ENCODE measurements at places on chromosomes 6 and 20.

DNA sequence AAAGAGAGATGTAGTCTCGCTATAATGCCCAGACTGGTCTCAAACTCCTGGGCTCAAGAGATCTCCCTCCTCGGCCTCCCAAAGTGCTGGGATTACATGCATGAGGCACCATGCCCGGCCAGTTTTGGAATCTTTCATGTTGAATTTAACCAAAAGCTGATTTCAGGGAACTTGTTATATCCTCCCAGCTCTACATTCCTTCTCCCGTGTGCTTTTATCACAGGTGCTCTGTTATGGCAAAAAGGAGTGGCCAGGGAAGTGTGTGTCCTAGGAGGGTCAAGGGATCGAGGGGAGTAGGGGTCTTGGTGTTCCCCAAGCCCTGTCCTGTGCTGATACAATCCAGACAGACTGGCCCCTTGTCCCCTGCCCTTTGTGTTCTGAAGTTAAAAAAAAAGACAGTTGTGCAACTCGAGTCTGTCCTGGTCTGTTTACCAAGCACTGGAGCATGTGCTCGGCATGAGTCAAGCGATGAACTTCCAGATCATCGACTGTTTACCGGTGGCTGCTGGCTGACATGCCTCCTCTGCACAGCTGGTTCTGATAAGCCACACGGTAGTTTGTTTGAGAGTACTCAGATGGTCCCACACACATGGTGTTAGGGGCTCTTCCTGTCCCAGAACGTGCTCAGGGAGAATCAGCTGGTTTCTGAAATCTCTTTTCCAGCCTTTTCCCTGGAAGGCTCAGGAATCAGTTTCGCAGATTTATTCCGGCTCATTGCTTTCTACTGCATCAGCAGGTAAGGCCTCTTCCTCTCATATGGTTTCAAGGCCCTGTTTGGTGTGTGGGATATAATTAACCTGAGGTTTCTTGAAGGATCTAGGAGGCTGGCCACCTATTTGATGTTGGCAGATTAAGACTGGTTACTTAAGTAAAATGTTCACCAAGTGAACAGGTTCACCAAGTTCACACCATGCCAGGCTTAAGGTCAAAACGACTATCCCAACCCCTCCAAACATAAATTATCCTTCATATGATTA lies 52.6 kb upstream of the NAA20 start:
- peak; percentile 87 for DNase-seq

DNA sequence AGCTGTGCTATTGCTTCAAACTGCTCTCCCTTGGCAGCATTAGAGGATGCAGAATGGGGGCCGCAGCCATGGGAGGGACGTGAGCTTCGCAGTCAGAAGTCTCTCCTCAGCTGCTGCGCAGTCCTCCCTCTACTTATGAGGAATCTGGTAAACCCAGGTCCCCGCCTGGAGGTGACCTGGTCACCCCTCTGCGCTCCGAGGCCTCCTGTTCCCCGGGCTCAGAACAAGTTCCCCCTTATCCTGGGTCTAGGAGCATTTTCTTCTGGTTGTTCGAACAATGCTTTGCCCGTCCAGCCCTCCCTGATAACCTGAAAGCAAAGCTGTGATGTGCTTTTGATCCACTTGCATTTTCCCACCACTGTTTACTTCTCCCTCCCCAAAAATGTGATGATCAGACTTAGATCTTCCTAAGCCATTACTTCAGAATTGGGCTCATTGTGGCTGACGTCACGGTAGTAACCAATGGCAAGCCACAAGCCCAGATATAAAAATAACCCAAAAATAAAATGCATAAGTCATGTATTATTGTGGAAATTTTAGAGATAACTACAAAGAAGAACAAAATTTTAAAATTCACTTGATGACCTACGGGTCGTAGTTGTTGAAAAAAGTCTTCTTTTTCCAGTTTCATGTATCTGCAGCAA lies 80.7 kb downstream of the SERAC1 start:
- DNase-seq, result no peak

DNA sequence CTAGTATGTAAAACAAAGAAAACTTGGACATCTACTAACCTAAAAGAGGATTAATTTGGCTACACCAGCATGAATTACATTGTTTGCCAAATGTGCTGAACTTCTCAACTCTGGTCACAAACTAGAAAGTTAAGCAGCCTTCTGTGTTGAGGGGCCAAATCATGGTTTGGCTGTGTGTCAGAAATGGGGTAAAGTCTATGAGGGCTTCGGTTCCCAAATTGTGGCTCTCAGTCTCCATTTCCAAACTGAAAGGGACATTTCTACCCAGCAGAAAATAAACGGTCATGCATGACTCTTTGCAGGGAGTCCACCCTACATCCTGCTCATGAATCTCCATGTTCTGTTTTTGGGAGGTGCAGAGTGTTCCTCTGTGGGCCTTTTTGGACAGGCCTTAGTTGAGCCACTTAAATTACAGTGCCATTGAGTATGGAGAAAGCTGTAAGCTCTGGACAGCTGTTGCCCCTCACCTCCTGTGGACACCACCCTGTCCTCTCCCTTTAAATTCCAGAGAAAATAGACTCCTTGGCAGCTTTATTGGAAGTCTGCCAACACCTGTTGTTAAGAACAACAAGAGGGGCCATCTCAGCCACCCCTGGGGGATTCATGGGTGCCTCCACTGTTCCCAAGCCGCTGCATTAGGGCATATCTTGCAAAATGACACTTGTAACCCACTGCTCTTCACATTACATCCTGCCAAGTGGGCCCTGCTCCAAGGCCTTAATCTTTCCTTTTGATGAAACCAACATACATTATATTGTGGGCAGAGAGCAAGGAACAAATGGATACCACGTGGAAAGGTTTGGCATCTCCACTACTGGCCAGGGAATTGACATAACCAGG lies 27.5 kb upstream of the SNRPC start:
- DNase-seq, result no peak

GRCh38 chr20:24838546-24839535 lies 110.2 kb upstream of the CST7 start:
- DNase-seq, result no peak

DNA sequence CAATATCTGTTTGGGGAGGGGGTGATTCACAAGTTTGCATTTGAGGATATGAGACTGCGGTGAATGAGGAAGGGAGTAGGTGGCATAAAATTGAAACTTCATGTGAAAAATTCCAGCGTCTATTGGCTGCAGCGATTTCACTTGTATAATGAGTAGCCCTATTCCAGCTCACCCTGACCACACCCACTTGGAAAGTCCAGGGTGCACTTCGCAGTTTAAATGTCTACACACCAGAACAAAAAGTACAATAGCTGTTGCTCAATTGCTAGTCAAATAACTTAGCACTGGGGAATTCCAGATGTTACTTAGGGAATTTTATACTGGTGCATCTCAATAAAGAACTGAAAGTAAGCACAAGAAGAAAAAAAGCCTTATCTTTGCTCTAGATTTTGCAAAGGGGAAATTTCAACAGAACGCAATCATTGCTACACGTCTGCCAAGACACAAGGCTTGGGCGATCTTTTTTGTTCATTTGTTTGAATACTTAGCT lies 6.3 kb downstream of the TNFAIP3 start:
- DNase-seq, result peak; percentile 89

DNA sequence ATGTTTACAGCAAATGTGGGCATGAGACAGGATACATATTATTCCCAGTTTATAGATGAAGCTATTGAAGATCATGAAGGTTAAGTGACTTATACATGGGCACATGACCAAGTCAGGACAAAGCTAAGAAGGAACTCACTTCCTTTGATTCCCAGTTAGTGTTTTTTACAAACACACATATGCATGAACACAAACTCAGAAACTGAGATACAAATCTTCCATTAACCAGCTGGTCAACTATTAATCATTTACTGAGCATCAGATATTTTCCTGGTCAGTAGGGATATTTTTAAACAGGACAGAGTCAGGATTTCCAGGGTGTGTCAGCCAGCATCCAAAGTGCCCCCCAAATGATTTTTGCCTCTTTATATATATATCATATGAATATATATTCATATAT lies 222.2 kb downstream of the OGFRL1 start:
- DNase-seq, result no peak

- DNase-seq, result no peak
These were observed 91.3 kb upstream of the TNFAIP3 start for GRCh38 chr6:137775720-137776119.

- no peak for DNase-seq
These were observed 28.2 kb downstream of the SYTL3 start for GRCh38 chr6:158677906-158678578.

GRCh38 chr20:53657732-53658131 lies 64.1 kb upstream of the ZNF217 start:
- no peak for DNase-seq

GRCh38 chr6:40931931-40932330 lies 107.1 kb downstream of the UNC5CL start:
- DNase-seq, result no peak

DNA sequence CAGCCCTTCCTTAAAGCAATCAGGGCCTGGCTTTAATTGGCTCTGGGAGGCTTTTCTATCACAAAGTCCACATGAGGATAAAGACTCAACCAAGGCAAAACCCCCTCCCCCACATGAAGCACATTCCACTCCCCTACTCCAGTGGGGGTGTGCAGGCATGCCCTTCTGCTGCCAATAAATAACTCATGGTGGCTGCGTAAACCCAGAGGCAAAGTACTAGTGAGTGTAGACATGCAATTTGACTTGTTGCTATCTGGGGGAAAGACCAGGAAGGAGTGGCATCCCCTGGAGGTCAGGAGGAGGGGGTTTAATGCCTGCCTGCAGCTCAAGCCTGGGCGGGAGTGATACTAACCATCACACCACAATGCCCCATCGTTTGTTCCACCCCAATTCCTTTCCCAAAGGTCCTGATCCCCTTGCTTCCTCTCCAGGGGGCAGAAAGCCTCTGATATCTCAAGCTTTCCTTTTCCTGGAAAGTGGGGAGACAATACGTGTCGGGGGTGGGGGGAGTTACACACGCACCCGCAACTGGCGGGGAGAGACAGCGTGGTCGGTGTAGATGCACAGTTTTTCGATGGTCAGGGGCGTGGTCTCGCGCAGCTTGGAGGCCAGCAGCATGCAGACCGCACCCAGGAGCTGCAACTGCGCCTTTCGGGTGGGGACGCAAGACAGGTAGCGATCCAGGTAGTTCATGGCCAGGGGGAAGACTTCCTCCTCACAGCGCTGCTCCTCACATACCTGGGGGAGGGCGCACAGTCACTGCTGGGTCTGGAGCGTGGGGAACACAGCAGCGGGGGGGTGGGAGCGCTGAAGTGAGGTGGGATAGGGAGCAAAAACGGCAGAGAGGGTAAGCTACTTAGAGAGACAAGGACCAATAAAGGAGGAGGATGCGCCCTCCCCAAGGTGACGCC lies 1.5 kb downstream of the CCND3 start:
- DNase-seq, result no peak

- no peak for DNase-seq
These were observed 2.8 kb upstream of the E2F1 start for GRCh38 chr20:33688938-33689424.

DNA sequence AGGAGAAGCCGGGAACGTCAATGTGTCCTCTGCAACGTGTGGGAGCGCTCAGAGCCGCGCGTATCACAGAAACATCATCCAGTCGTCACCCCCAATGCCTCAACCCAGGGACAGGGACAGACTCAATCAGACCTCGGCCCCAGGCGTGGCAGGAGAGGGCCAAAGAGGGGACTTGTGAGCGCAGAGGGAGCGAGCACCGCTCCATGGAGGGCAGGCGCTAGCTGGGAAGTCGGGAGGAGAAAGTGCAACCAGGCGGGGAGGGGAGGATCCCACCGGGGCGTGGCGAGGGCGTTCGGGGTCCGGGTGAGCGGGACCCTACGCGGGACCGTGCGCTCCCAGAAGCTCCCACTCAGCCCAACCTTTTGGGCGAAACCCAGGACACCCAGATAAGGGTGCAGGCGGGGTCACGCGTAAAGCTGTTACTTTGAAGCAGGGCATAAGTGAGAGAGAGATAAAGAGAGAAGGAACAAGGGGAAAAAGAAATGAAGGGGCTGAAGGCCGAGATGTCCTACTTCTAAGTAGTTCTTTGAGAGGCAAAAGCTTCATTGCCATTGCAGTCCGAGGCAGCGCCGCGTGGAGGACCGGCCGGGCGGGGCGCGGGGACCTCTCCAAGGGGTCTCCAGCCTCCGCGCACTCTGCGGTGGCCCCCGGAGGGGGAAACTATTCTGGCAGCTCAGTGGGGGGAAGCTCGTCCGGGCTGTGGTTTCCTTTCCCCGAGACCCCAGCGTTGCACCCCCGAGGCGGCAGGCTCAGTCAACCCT lies 862 bp upstream of the SOBP start:
- no peak for DNase-seq

- DNase-seq, result no peak
These were observed 80.4 kb upstream of the RIPOR2 start for GRCh38 chr6:25016014-25016720.

DNA sequence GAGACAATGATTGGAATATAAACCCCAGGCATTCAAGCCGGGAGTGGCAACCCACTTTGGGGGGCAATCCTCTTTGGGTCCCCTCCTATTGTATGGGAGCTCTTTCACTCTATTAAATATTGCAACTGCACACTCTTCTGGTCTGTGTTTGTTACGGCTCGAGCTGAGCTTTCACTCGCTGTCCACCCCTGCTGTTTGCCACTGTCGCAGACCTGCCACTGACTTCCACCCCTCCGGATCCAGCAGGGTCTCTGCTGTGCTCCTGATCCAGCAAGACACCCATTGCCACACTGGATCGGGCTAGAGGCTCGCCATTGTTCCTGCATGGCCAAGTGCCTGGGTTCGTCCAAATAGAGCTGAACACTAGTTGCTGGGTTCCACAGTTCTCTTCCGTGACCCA lies 222.8 kb upstream of the MANEA start:
- DNase-seq, result no peak

DNA sequence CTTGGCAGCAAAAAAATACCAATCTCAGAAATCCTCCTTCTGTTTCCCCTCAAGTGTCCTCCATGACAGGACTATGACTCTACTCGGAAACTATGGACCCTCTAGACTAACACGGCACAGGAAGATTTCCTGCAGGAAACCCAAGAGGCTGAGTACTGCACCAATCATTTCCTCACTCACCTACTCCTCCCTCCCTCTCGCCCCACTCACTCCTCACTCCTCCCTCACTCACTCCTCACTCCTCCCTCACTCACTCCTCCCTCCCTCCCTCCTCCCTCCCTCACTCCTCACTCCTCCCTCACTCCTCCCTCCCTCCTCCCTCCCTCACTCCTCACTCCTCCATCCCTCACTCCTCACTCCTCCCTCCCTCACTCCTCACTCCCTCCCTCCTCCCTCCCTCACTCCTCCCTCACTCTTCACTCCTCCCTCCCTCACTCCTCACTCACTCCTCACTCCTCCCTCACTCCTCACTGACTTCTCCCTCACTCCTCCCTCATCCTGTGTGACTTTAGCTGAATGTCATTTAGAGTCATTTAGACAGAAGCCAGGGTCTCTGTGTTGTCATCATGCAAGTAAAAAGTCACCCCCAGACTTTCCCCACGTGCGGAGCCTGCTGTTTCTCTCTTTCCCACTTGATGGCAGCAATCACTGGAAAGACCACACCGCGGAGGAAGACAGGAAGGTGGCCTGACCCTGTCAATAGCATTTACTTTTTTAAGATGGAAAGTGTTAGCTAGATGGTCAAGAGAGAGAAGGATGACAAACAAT lies 226.8 kb upstream of the PDE10A start:
- no peak for DNase-seq

- DNase-seq, result no peak
These were observed 33.1 kb upstream of the FAM135A start for GRCh38 chr6:70380252-70380651.

GRCh38 chr6:27081931-27082330 lies 165.6 kb upstream of the PRSS16 start:
- no peak for DNase-seq

- DNase-seq, result no peak
These were observed 45.2 kb downstream of the AKIRIN2 start for GRCh38 chr6:87656857-87657256.
